ENCODE measurements at places on chromosomes 2 and 18.

DNA sequence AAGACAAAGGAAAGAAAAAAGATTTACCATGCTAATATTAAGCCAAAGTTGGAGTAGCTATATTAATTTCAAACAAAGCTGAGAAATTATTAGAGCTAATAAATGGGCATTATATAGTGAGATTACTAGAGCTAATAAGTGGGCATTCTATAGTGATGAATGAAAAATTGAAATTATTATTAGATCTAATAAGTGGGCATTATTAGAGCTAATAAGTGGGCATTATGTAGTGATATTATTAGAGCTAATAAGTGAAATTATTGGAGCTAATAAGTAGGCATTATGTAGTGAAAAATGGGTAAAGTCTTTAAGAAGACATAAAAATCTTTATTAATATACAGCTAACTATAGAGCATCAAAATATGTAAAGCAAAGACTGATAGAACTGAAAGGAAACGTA, 745.7 kb downstream of the TRIB2 start:
- no peak overlapping the region for H3K4me3 ChIP-seq
- no peaks in the 10 kb centered on the region for H3K4me1 ChIP-seq
- H3K27me3 ChIP-seq: no peaks in the 10 kb centered on the region
- no peak for DNase-seq

DNA sequence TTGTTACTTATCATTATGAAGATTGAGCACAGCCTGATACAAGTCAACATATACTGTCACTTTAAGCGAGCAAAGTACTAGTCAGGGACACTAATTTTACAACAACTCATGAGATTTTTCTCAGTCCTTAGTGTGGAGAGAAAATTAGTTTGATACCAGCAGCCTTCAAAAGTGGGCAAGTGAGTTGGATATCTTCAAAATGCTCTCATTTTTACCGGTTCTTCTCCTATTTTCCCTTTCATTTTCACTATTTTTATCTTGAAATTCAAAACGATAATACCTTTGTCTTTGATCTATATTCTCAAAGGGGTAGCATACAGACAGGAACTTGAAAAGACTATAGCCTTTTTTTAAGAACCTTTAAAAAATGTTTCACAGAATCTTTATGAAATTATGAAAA, 52.0 kb upstream of the UBXN4 start:
- H3K27ac ChIP-seq: peak overlapping the region; percentile 86
- H3K27me3 ChIP-seq: no peaks in the 10 kb centered on the region
- peaks cover 31% of the 10 kb centered on the region for H3K4me1 ChIP-seq

DNA sequence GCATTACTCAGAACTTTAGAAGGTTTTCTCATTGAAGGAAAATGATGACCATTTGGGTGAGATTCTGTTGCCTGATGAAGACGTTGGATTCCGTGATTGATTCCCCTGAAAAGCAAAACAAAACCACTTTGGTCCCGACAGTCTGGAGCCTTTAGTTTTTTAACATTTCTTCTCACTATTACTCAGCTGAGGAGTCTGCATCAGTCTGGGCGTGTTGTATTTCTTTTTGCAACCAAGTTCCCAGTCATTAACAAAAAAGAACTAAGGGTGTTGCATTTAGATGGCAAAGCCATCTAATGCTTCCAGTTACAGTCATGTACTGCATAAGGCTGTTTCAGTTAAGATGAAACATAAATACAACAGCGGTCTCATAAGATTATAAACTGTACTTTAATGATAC, 343.1 kb upstream of the CDH2 start:
- H3K27me3 ChIP-seq: no peaks in the 10 kb centered on the region
- H3K36me3 ChIP-seq: no peaks in the 10 kb centered on the region
- H3K27ac ChIP-seq: no peak overlapping the region

DNA sequence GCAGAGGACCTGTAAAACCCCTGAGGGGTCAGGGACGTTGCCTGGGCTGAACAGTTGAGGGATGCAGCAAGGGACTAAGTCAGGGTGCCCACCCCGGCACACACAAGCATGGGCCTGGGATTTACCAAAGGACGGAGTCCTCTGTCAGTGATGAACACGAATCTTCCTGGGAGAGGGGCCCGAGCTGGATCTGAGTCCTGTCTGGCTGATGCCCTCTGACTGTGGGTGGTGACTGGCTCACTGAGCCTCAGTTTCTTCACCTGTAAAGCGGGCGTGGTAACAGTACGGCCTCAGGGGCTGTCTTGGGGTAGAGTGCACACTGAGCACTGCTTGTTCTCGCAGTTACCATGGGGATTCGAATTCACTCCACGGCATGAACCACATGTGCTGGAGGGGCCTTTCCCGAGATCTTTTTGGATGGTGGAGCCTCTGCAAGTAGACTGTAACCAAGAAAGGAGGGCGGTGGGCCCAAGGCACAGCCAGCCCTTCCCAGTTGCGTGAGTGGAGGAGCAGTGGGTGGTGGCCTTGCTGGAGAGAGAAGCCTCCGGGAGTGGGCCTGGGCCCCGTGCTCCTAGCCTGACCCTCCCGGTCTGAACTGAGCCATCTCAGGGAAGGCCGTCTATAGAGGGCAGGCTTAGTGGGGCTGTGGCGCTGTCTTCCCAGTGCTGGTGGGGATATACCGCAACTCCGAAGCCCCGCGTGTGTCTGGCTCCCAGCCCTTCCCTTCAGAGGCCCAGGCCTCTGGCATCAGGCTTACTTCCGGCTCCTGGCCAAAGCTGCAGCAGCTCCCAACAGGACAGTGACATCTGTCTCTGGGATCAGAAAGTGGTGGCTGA, 130.8 kb upstream of the HS6ST1 start:
- H3K4me1 ChIP-seq: no peaks in the 10 kb centered on the region
- H3K27me3 ChIP-seq: peaks cover 7% of the 10 kb centered on the region
- H3K27ac ChIP-seq: no peak overlapping the region
- no peaks in the 10 kb centered on the region for H3K36me3 ChIP-seq
- no peak overlapping the region for H3K4me3 ChIP-seq
- DNase-seq: no peak

- no peak overlapping the region for H3K27ac ChIP-seq
- peaks cover 4% of the 10 kb centered on the region for H3K4me1 ChIP-seq
- no peak overlapping the region for H3K4me3 ChIP-seq
Observed at GRCh38 chr2:36556842-36557241, 41.1 kb downstream of the FEZ2 start.

GRCh38 chr2:190864375-190864774, 16.2 kb upstream of the GLS start:
- H3K4me1 ChIP-seq: peaks cover 26% of the 10 kb centered on the region
- H3K27me3 ChIP-seq: no peaks in the 10 kb centered on the region
- no peak for DNase-seq
- no peak overlapping the region for H3K4me3 ChIP-seq

Data from activated CD4-positive, alpha-beta T cell treated with anti-CD3 and anti-CD28 coated beads for 36 hours (primary cell).